ENCODE measurements at places on chromosomes 2 and 18.

DNA sequence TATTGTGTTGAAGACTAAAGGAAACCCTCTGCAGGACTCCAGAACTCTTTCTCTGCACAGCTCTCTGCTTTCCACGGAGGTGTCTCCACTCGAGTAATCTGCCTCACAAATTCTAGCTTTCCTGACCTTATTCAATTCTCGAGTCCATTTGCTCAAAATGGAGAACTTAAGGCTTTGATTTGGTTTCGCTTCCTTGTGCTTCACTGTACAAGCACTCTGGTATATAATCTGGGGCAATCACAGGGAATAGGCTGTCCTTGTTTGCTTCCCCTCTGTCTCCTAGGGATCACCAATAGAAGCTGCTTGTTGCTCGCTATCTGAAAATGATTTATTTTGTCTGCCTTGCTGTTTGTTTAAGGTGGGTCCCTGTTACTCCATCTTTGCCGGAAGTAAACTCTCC is 129.1 kb upstream of the DOCK10 start:
- no peak for DNase-seq

GRCh38 chr2:49296107-49296867 is 142.0 kb upstream of the FSHR start:
- DNase-seq, result no peak

DNA sequence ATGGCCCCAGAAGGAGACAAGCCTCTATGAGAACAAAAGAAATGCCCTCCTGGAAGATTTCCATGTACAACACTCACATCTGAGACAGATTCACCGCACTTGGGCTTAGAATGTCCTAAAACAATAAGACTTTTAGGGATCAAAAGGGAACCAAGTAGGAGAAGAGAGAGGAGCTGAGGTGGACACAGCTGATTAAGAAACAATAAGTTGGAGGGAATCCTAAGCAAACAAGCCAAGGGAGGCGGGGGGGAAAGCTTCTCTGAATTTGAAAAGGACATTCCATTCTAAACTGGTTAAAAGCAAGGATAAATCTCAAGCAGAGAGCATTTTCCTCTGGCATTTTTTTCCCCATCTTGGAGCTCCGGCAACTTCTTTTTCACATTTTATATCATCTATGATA is 9.9 kb downstream of the ACVR1 start:
- no peak for DNase-seq

GRCh38 chr18:35239314-35239713 is 1.5 kb upstream of the ZNF397 start:
- DNase-seq, result no peak

- DNase-seq, result no peak
Observed at GRCh38 chr2:48278590-48278989, 251.4 kb upstream of the STON1 start.

DNA sequence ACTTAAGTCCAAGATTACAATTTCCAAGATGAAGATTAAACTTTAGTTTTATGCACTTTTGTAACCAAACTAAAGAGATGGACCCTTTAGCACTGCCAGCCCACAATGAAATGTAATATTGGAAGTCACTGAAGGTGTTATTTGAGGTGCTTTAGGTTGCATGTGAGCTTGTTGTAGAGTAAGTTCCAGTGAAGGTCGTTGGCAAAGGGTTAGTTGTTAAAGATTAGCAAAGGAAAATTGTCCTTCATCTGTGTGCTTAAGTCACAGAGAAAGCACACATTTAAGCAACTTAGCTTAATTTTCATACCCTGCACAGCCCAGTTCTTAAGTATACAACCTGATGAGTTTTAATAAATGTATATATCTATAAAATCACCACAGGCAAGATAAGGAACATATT is 46.7 kb downstream of the MGAT5 start:
- DNase-seq, result no peak

- no peak for DNase-seq
Observed at GRCh38 chr18:64295839-64296238, 147.0 kb upstream of the LINC00305 start.

DNA sequence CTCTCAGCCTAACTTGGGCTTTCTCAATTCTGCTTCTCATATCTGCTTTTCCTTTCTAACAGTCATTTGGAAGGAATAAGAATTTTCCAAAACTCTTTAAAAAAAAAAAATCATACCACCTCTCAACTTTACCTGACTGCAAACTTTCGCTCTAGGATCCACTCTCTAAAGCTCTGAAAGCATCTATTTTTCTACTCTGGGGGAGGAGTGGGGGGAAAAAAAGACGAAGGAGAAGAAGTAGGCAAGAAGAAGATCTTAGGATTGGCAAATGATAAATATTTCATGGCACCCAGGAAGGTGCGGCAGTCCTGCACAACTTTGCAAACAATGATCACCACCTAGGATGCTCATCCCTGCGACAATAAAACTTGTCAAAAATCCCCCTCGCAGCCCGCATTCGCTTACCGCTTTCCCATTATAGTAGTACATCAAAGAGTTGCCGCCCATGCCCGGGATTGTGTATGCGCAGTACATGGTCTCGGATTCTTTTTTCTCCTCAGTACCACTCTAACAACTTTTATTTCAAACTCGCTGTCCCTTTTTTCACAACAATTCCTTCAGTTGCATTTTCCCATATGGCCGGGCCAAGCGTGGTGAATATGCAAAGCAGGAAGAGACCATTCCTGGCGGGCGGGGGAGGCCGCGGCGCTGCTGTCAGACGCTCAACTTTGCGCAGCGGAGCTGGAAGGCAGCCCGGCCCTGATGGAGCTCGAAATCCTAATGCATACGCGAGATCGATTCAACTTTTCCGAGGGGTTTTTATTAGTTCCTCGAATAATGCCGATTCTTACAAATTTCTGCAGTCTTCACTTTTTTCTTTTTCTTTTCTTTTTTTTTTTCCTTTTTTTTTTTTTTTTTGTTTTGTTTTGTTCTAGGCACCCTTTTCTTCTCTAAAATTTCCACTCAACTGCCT is 266.5 kb downstream of the TCF4 start:
- DNase-seq, result no peak

- DNase-seq, result no peak
Observed at GRCh38 chr18:31498574-31499524, 872 bp downstream of the DSG2 start.

DNA sequence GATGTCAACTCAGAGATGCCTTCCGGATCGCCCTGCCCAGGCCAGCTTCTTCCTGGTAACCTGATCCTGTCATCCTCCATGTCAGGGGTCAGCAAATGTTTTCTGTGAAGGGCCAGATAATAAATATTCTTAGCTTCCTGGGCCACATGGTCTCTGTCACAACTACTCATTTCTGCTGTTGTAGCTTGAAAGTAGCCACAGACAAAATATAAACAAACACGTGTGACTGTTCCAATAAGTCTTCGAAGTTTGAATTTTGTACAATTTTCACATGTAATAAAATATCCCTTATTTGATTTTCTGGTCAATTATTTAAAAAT is 35.8 kb downstream of the ANXA4 start:
- DNase-seq, result no peak

- DNase-seq, result no peak
Observed at GRCh38 chr2:54424555-54425163, 31.5 kb upstream of the SPTBN1 start.

GRCh38 chr2:227826019-227826521 is 12.4 kb downstream of the CCL20 start:
- no peak for DNase-seq

DNA sequence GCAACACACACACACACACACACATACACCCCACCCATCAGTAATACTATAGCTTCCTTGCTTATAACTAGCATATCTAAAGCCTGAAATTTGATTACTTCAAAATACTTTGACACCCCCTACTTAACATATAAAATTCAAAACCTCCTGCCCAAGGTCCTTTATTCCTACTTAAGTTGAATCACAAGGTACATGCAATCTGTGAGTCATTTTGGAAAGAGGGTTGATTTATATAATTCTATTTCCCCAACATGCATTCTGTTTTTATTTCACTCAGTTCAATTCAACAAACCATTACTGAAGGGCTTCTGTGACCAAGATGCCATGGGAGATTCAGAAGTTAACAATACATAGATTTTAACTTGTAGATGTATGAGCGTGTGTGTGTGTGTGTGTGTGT is 420.7 kb downstream of the METTL4 start:
- no peak for DNase-seq

DNA sequence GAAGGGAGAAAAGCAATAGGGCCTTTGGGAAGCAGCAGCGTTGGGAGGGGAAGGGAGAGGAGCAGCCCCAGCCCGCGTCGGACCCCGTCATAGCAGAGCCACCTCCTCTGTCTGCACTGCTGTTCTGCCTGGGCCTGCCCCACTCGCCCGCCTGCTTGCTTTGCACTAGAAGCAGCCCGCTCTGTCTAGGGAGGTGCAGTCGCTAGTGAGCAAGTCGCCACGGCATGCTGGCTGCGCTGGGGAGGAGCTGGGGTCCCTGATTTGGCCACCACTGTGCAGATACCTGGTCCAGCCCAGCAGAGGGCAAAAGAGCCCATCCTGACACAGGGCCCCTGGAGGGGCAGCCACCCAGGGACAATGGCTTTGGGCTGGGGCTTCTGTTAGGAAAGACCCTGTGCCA is 8.0 kb upstream of the TMEM214 start:
- DNase-seq, result no peak

DNA sequence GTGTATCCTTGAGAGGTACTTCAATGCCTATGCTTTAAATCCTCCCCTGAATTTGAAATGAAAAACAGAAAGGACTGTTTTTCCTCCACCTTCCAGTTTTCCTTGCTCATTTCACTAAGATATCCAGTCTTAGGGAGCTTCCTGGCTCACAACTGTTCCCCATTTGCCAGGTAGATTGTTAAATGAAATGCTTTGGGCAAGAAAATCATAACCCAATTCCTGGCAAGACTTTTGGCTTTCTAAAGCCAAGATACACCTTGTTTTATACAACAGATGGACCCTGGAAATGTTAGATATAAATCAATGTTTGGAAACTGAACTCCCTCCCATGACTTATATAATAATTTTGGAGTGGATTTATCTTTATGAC is 3.6 kb upstream of the CHMP3 start:
- no peak for DNase-seq

All from naive thymus-derived CD4-positive, alpha-beta T cell (primary cell).